KBM-7 (cell line): ENCODE measurements at places on chromosomes 6 and 20.
A peak's percentile ranks its signal among the peaks of the same experiment; 100 is the strongest.

DNA sequence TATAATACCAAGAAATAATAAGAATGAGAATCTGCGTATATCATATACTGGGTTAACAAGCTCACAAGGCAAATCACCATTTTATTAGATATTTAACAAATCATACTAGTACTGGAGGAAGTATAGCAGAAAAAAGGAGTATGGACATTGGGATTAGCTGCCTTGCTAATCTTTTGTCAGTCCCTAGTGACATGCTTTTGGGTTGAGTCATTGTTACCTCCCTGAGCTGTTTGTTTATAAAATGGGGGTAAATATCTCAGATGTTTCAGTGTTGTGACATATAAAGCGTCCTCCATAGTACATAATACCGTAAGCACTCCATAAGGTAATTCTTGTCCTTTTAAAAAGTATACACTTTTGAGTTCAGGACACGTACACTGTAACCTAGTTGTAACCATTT lies 107.0 kb downstream of the ESR1 start:
- no peak for DNase-seq

DNA sequence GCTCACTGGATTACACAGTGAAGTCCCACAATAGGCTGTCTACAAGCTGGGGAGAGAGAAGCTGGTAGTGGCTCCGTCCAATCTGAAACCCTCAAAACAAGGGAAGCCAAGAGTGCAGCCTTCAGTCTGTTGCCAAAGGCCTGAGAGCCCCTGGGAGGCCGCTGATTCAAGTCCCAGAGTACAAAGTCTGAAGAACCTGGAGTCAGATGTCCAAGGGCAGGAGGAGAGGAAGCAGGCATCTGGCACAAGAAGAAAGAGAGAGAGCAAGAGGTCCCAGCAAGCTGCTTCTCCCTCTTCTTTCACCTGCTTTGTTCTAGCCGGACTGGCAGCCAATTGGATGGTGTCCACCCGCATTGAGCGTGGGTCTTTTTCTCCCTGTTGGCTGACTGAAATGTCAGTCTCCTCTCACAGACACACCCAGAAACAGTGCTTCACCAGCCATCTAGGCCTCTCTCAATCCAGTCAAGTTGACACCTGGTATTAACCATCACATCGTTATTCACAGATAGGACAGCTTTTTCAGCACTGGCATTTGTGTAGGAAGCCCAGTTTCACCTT lies 51.2 kb downstream of the CRYBG1 start:
- DNase-seq = no peak

DNA sequence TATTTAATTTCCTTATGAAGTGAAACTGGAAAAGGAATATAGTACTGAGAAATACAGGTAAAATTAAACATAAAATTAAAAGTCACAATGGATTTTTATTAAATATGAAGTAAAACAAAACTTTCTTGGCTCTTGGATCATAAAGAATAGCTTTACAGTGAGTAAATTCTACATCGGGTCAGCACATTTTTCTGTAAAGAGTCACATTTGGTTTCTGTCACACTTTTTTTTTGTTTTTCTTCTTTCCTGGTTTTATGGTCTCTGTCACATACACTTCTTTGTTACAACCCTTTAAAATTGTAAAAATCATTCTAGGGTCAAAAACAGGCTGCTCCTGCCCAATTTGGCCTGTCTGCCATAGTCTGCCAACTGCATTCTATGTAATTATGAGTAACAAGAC lies 254.4 kb upstream of the POU3F2 start:
- DNase-seq = no peak

GRCh38 chr6:134472046-134472445 lies 154.1 kb upstream of the SGK1 start:
- no peak for DNase-seq

DNA sequence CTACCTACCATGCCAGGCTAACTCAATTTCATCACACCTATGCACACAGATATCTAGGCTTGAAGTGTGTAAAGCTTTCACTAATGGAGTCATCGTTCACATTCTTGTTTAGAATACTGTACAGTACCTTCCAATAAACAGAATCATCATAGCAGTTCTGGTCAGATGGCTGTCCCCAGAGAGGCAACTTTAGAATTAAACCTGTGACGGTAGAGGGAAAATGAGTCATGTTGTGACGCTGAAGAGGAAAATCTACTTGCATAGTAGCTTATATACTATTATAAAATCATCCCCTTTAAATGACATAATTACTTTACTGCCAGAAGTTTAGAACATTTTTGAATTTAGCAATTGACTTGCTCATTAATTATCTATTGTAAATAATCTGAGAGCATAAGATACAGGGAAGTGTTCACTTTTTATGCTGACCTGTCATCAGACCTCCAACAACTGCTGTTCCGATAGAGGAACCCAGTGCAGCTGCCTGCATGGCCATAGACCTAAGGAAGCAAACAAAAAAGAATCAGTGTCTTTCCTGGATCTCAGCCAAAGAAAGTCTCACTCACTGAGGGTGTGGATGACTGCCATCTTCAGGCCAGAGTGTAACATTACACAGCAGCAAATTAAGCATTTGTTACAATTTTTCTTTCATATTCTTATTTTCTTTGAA lies 29.8 kb downstream of the RHAG start:
- DNase-seq = peak; percentile 81

DNA sequence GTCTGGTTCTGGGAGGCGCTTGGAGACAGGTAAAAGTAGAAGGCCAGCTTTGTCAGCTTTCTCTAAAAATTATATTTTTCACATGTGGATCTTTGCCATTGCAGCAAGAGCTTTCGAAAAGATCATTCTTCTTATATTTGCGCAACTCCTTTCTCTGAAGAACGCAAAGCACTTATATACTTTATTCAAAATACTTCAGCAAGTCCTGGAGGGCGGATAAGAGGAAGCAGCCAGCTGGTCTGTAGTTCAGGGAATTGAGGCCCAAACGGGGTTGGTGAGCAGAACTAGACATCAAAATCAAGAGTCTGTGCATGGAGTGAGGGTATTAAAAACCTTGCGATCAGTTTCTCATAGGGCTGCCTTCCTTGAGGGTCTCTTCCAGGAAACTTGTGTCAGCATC lies 182.3 kb downstream of the DTNBP1 start:
- no peak for DNase-seq

DNA sequence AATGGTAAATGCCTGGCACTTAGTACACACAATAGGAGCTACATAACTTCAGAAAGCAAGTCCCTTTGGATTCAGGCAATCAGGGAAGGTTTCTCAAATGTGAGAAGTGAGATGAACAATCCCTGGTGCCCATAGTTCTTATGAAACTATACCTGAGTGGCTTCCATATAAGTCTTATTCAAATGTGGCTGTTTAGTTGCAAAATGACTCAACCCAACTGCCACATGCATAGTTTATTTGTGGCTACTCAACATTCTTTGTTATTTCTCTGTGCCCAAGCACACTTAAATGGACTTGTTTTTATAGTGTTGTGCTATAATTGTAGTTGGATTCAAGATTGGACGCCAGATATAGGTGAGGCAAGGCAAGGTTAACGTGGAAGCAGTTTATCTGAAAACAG lies 93.7 kb upstream of the ATXN1 start:
- no peak for DNase-seq
